ENCODE measurements at places on chromosomes 7 and 10.

DNA sequence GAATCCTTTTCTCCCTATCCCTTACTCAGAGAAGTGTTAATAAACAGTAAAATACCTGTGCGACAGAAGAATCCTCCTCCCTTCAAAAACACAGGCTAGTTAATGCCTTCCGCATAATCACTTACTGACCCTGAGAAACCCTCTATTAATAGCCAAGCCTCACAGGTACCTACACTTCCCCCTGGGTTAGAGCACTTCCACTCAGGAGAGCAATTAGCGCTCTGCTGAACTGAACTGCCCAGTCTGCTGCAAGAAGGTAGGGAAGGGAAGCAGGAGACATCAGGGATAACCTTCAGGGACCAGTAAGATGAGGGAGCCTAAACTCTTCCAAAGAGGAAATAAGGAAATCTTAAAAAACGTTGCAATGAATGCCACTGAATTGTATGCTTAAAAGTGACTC lies 39.6 kb downstream of the KIAA1549 start:
- no peak for DNase-seq

- no peak for DNase-seq
Observed at GRCh38 chr10:93059975-93060886, at the start of gene CYP26C1. CYP26C1 (plus strand) TSS chr10:93060798; CDS start chr10:93061264, 466 bp downstream.

- peak; percentile 27 for DNase-seq
Observed at GRCh38 chr7:103524042-103524907, 78.3 kb upstream of the SLC26A5 start.

DNA sequence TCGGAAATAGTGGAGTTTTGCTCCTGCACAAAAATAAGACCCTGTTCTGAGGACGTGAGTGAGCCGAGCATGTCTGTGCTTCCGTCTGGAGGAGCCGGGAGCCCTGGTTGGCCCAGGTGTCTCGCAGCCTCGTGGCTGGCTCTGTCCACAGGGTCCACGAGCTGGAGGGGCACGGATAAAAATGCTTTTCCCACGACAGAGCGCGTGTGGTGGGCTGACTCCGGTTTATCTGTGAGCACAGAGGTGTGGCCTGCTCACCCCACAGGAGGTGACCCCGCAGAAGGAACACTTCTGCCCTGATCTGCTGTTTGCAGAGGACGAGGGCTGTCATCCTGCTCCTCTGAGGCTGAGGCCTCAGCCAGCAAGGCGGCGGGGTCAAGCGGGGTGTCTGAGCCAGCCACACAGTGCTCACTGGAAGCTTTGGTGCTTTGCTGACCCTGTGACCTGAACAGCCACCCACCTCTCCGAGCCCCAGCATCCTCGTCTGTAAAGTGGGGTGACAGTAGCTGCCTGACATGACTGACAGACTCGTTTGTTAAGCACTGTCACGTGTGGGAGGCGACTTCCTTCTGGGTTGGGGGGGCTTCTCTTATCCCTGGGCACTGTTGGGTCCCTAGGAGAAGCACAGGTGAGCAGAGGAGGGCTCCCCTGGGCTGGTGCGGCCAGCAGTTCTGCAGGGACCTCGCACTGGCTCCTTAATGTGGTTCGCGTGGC lies 162.5 kb downstream of the DNAJB6 start:
- no peak for DNase-seq

DNA sequence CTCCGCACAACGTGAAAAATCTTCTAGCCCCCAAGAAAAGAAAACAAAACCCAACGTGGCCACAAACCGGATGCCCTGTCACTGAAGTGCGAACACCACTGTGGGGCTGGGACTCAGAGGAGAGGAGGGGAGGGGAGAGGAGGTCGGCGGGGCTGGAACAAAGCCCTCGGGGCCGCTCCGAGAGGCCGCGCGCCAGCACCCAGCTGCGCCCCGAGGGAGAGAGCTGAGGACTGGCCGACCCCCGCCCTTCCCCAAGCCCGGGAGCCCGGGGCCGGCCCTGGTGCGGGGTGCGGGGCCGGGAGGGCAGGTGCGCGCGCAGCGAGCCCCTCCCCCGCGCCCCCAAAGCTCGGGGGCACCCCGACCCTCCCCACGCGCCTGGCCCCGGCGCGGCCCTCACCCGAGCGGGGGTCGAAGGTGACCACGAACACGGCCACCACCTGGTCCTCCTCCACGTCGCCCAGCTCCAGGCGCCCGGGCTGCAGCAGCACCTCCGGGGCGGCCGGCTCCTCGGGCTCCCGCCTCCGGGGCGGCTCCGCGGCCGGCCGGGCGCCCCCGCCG lies 398 bp downstream of the DENND11 start:
- no peak for DNase-seq

DNA sequence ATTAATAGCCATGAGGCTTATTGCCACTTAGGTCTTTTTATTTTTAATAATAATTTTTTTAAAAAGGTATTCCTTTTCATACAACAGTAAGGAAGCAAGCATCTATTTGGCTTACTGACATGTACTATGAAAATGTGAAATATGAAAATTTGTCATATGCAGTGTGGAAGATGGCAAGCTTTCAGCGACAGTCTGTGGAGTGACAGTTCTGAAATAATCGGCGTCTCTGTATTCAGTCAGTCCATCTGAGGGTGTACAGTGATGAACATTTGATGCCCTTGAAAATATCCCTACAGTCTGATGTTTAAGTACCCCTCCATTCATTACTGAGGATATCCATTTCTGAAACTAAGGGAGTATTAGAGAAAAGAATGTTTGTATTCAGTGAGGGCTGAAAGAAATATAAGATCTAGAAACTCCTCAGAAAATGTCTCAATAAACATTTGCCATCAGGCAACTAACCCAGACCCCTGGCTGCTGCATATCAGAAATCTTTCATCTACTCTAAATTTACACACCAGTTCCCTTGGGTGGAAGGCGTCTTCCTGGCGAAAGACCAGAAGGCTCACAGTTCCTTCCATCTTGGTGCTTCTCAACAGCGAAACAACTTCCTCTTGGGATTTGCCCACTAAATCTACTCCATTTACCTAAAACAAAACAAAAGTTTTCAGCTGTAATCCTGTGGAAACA lies 440.6 kb downstream of the PARD3 start:
- no peak for DNase-seq

GRCh38 chr10:70898687-70899086 lies 10.3 kb upstream of the PCBD1 start:
- DNase-seq = no peak

- DNase-seq = no peak
Observed at GRCh38 chr7:96870934-96871333, 134.4 kb upstream of the DLX6 start.

DNA sequence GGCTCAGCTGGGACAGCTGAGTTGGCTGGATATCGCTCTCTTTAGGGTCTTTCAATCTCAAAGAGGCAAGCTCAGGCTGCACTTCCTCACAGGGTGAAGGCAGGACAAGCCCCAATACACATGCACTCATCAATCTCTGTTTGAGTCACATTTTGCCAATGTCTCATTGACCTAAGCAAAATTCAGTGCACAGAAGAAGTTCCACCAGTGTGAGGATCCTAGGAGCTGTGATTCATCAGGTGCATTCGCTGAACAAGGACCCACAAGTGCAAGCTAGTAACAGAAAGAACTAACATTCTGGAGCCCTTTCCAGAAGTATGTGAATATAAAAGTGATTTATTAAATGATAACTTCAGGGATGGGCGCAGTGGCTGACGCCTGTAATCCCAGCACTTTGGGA lies 477.2 kb downstream of the GPAM start:
- no peak for DNase-seq

- no peak for DNase-seq
Observed at GRCh38 chr10:58756130-58756719, 243.6 kb downstream of the BICC1 start.

- DNase-seq = peak; percentile 91
Observed at GRCh38 chr7:138889582-138890498, 91.3 kb downstream of the KIAA1549 start.

GRCh38 chr7:149304006-149304405 lies 42.0 kb downstream of the ZNF783 start:
- no peak for DNase-seq

DNA sequence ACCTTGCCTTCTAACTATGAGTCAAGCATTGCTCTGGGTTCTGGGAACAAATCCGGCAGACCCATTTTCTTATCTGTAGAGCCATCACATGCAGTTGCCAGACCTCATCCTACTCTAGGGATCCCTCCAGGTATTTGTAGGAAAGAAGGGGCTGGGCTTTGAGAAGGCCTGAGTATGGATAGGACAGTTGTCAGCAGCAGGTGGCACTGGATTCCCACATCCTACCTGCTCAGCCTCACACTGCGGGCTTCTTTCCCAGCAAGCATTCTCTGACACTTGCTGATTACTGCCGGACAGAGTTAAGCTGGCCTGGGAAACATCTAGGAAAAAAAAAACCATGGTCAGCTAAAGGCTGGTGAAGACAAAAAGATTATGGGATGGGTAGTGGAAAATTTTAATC lies 224.1 kb downstream of the CCSER2 start:
- no peak for DNase-seq

GRCh38 chr7:99504603-99505323 lies at the start of gene ZKSCAN5:
ZKSCAN5 (plus strand) TSS chr7:99504662; CDS start chr7:99506045, 1,383 bp downstream.
- peak; percentile 95 for DNase-seq

DNA sequence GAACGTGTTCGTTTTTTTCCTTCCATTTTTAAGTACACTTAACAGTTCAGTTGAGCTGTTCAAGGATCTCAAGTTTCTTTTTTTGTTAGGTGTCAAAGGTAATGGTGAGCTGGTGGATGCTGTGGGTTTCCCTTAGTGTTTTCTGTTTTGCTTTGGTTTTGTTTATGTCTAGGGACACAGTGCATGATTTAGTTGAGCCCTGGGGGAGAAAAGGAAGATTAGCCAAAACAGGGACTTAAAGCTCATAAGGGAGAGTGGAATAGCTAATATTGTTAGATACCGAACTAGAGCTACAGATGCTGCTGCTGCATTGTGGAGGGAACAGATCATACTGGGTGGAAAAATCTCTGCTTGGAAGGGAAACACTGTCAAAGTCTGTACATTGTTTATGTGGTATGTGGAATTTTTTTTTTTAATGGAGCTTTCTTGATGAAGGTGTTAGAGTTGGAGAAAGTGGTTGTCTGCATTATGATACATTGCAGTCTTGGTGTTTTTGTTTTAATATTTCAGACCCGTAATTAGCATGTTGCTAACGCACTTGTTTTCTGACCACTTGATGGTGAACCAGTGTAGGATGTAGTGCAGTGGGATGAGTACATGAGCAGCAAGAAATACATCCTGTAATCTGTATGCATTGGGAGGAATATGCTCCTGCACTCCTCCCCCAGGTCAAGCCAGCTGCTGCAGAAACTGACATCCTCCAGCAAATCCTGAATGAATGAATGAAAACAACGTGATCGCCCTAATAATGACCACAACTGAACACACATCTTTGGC lies 2.1 kb downstream of the GLCCI1 start:
- peak; percentile 54 for DNase-seq

GRCh38 chr7:148398844-148399365 lies 191.7 kb upstream of the C7orf33 start:
- DNase-seq = no peak

DNA sequence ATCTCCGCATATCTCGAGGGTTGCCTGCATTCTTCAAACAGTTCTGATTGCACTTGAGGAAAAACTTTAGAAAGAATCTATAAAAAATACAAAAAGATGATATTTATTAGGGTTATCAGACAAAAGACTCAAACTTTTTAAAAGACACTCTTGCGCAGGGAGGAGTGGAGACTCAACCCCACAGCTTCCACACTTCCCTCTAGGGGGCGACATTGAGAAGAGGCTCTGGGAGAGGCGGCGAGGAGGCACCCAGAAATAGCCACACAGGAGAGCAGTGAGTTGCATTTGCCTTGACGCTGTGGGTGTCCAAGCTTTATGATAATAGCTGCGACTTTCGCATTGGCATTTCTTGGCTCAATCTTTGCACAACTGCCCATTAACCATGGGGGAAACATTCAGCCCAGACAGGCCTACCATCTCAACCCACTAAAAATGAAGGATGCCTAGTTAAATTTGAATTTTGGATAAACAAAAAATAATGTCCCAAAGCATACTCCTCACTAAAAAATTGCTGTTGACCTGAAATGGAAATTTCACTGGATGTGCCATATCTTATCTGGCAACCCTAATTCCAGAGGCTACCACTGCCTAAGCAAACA lies 86.2 kb downstream of the EBF3 start:
- no peak for DNase-seq

- no peak for DNase-seq
Observed at GRCh38 chr10:43114743-43115611, 23.3 kb upstream of the CSGALNACT2 start.

DNA sequence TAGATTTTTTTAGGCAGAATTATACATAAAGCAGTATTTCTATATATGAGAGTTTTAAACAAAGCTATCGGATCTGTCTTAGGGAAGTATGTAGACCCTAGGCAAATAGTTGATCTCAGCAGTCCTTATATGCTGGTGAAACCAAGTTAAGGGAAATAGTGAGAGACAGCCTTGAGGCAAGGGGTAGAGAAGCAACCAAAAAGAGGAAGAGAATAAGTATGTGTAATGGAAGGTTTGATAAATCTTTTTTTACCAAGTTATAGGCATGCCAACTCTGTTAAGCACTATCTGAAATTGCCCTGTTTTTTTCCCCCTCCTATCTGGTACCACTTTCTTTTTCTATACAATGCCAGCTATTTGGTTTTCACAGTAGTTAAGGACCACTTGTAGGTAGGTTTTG lies 19.9 kb downstream of the SPAG6 start:
- DNase-seq = no peak

- no peak for DNase-seq
Observed at GRCh38 chr10:104318810-104319741, 19.2 kb downstream of the ITPRIP start.

- DNase-seq = no peak
Observed at GRCh38 chr7:151246102-151246850, 2.2 kb downstream of the SMARCD3 start.

GRCh38 chr10:15744217-15744865 lies 24.6 kb upstream of the ITGA8 start:
- no peak for DNase-seq

DNA sequence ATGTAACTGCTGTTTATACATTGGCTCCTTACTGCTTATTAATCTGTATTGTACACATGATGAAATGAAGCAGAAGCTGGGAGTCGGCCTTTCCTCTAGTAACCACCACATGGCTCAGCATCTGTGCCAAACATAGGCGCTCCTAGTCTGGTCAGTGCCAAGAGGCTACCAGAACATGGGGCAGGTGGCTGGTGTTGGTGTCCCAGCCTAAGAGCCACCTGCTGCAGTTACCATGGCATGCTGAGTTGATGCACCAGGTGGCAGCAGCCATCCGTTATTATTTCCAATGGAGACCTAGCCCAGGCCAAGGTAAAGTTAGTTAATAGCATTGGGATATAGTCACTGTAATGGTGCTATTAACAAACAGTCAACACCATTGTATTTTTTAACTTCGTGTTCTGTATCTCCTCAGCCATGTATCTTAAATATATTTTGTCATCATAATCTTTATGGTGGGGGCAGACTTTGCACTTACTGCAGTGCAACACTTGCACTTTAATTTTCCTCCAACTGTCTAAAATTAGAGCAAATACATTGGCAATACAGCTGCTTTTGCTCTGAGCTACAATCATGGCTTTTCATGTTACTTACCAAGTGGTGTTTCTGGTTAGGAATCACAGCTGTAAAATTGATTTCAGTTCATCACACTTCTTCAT lies 33.1 kb downstream of the HBP1 start:
- no peak for DNase-seq

GRCh38 chr10:63383141-63383540 lies 82.6 kb downstream of the JMJD1C start:
- DNase-seq = no peak

Data from NCI-H748 treated with DMSO at 0.1 percent for 48 hours (cell line).